ENCODE measurements at places on chromosomes 5 and 9. TPM values are rescaled to one million over a fixed set of nuclear protein-coding genes. Genes with fewer than 3 reads are reported as not detected.

DNA sequence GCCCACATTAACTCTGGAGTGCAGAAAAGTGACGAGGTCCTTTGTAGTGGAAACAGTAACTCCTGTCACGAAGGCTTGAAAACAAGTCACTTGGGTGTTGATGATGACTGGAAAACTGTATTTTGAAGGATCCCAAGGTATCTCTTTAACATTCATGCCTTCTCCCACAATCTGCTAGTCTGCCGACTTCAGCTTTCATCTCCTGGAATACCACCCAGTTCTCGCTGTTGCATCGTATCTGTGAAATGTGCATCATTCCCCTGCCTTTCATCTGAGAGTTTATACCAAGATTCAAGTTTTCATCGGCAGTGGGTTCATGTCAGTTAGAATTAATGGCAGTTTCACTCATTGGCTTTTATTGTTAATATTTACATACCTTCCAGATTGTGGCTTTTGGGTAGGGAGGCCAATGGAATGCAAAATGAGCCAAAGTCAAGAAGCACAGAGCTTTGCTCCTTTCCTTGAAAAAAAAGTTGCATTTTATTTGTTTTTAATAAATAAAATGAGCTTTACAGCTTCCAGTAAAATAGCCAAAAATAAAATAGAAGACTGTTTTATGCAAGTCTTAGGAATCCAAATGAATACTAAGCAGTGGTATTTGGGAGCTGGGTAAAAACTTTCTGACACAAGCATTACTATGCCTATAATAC lies 575.2 kb upstream of the WWC1 start:
- no peak for DNase-seq

GRCh38 chr9:20990867-20991266 lies 40.6 kb downstream of the HACD4 start:
- no peak for DNase-seq

DNA sequence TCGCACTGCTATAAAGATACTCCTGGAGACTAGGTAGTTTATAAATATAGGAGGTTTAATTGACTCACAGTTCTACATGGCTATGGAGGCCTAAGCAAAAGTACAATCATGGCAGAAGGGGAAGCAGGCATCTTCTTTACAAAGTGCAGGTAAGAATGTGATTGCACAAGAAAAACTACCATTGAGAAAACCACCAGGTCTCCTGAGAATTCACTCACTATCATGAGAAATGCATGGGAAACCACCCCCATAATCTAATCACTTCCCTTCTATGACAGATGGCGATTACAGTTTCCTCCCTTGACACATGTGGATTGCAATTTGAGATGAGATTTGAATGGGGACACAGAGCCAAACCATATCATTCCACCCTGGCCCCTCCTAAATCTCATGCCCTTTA lies 121.2 kb upstream of the ST8SIA4 start:
- DNase-seq: no peak

DNA sequence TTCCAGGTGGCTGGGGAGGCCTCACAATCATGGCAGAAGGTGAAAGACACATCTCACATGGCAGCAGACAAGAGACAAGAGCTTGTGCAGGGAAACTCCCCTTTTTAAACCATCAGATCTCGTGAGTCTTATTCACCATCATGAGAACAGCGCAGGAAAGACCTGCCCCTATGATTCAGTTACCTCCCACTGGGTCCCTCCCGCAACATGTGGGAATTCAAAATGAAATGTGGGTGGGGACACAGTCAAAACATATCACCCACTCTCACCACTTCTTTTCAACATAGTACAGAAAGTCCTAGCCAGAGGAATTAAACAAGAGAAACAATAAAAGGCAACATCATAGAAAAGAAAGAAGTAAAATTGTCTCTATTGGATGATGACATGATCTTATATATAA lies 223.4 kb upstream of the SLC24A2 start:
- DNase-seq: no peak

DNA sequence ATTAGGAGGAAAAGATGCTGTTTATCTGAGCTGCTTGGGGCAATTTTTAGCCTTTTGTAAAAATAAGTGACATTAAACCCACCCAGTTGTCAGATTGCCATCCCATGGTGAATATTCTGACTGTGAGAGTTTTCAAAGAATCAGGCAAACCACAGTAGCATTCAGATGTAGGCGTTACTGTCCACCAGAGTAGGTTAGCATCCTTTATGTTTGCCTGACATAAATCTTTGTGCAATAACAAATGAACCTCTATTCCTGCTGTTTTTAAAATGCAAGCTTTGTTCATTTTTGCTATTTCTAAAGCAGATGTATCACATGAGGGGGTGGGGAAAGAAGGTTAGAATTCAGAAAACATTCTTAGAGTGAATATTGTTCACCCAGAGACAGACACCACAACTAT lies 427.8 kb downstream of the CDH9 start:
- no peak for DNase-seq

DNA sequence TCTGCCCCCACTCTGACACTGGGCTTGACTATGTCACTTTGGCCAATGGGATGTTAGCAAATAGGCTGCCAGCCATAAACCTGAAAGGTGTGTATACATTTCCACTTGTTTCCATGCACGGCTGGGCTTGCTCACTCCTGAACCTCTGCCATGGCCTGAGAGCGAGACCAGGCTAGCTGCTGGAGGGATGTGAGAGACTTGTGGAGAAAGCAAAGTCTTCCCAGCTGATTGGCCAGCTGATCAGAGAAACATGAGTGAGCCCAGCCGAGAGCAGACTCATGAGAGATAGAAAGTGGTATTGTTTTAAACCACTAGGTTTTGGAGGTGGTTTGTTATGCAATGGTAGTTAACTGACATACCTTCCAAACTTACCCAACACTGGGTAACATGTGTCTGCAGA lies 13.9 kb downstream of the FAM193B start:
- no peak for DNase-seq

GRCh38 chr5:115709585-115709984 lies 83.7 kb upstream of the TMED7 start:
- DNase-seq: no peak

DNA sequence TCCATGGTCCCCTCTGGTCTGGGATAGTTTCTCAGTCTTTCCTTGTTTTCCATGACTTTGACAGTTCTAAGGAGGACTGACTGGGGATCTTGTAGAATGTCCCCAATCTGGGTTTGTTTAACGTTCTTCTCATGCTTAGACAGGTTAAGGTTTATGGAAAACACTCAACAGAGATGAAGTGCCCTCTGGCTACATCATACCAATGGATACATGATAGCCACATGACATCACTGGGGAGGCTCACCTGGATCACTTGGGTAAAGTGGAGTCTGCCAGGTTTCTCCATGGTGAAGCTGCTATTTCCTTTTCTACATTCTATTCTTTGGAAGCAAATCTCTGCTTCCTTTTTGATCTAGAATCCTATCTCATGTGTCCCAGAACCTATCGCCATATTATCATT lies 23.8 kb upstream of the ALDH1B1 start:
- no peak for DNase-seq

GRCh38 chr5:103357636-103358035 lies 99.1 kb downstream of the MACIR start:
- no peak for DNase-seq

DNA sequence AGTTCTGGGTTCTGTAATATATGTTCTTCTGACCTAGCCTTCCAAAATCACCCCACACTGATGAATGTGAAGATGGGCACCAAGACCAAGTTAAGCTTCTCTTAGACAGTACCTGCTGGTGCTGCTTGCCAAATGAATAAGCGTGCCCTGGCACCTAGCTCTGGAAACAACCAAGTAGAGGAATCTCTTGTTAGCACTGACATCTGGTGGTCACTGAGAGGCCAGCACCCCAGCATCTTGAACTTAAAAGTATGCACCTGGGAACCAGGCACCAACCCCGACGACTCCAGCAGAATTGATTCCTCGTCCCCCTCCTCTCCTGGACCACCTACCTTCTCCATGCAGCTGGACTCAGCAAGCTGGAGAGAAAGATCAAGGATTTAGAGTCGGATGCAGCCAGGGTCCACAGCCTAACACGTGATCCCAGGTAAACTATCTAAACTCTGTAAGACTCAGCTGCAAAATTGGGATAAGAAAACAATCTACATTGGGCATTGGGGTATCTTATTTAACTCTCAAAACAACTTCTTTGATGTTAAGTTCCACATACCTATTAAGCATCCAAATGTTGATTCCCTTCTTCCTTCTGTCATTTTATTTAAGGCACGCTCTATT lies 89.8 kb downstream of the SLC1A3 start:
- peak; percentile 51 for DNase-seq

GRCh38 chr9:17531642-17532254 lies 47.1 kb upstream of the SH3GL2 start:
- DNase-seq: peak; percentile 53

DNA sequence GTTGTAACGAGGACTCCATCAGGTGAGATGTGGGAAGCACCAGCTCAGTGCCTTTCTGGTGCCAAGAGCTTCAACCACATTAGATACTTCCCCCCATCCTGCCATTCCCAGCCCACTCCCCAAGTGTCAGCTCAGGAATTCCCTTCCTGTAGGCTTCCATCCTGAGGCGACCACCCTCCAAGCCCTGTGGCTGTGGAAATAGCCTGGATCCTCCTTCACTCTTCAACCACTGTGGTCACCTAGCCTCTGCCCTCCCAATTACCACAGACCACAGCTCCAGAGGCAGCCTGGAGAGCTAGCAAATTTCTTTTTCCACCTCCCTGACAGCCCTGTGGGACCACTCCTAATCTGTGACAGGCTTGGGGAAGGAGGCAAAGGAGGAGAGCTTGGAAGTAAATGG lies 219.8 kb upstream of the MAP3K1 start:
- DNase-seq: no peak

- no peak for DNase-seq
Measured at GRCh38 chr5:9626955-9627354, 3.2 kb downstream of the TAS2R1 start.

- DNase-seq: no peak
Measured at GRCh38 chr5:55338810-55339243, 31.0 kb downstream of the MTREX start.

DNA sequence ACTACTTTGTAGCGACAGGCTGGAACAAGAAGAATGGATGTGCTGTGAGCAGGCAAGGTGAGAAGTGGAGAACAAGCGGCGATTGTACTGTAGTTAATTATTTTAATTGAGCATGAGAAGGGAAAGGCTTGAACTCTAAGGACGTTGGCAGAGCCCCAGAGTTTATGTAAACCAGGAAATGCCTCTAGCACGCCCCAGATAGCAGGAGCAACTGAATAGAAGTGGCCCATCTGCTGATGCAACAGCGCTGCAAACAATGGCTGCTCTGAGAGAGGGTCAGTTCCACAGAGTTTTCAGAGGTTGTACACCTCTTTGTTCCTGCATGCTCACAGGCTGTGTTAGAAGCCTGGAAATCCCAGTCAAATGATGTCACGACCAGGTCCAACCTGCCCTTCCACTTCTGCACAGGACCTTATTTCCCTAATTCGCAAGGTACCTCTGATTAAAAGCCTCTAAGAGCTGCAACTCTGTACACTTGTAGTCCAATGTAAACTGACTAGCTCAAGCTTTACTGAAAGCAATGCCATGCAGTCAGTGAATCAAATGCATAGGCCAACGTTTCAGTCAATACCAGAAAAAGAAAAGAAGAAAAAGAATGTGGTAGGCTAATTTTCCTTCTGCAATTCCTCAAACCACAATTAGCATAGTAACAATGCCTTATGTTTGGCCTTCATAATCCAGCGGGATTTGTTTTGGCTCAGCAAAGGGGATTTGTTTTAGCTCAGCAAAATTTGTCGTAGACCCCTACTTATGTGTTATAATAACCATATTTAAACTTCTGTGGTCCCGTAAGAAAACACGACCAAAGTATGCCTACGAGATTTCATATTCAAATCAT lies 119.6 kb upstream of the RETREG1 start:
- peak; percentile 86 for DNase-seq

DNA sequence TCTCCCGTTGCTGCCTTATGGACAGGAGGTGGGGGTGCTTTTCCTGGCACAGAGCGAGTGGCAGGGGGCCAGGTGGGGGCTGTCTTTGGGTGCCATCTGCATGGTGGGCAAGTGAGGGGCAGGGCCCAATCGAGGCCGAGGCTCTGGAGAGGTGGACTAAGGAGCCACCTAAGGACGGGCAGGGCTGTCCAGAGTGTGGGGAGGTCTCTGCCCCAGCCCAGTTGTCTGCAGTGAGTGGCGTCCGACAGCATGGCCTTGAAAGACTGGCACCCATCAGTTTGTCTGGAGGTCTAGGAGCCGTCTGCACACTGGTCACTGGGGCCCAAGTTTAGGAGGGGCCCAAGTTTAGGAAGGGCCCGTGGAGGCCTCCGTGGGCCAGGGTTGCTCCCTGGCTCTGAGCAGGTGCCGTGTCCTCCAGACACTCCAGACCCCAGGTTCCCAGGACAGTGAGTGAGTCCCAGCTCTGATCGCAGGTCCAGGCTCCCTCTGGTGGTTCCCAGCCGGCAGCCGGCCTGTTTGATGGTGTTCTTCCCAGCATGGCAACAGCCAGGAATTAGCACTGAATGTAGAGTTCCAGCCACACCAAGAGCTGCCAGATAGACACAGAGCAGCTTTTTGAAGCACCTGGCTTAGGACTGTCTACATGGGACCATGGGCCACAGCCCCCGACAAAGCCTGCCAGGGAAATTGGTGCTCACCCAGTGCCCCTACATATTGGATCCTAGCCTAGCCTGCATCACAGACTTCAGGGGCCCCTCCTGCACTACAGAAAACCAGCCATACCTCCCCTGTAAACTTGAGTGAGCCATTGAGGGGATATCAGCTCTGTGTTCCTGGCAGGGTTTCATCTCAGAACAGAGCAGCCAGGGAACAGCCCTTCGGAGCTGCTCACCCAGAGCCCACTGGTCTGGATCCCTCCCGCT lies 120.9 kb downstream of the WNK2 start:
- peak; percentile 32 for DNase-seq

DNA sequence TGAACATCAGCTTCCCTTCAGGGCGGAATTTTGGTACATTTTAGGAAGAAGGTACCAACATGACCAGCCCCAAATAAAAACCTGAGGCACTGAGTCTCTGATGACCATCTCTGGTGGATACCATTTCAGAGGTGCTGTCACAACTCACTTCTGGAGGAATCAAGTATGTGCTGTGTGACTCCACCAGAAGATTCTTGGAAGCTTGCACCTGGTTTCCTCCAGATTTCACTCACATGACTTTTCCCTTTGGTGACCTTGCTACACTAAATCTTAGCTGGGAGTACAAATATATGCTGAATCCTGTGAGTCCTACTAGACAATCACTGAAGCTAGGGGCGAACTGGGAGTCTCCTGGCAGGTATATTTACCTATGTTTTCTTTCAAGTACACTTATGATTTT lies 28.5 kb downstream of the ECPAS start:
- no peak for DNase-seq

The C9orf153 gene
- 0.66 TPM for total RNA-seq

The ACSL6 gene
- total RNA-seq: not detected

The PPP3R2 gene
- total RNA-seq: not detected

The SPATA9 gene
- total RNA-seq: not detected

The SLC22A5 gene
- total RNA-seq: 3.6 TPM

The PCDHGB7 gene
- 12.6 TPM for total RNA-seq

The KCNV2 gene
- not detected for total RNA-seq

The ASTN2 gene
- total RNA-seq: 1.6 TPM

The POU5F2 gene
- 1.2 TPM for total RNA-seq

The C6 gene
- total RNA-seq: not detected

The UBE2QL1 gene
- total RNA-seq: 0.15 TPM

Data from endothelial cell of umbilical vein (primary cell).